SJCRH30 (cell line): ENCODE measurements at places on chromosomes 1 and 21. TPM values are rescaled to one million over a fixed set of nuclear protein-coding genes. Genes with fewer than 3 reads are reported as not detected.

DNA sequence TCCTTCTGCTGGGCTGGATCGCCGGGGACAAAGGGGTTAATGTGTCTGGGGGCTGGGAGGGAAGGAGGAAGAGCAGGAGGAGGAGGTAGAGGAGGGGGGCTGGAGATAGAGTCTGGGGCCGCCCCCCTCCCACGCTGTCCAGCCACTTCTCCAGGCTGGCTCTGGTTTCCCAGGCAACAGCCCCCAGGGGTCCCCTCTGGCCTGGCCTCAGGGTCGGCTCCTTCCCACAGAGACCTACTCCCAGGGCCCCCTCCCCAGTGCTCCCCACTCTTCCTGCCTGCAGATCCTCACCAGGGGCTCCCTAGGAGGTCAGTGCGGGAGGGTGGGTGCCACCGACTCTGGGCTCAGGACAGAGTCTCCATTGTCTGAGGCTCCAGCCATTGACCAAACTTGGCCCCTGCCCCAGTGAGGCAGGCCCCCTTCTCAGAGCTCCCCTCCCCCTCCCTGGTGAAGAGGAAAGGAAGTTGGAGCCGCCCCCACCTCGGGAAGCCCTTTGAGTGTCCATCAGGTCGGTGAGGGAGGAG, 34.1 kb downstream of the ARHGEF10L start:
- no peak overlapping the region for H3K4me3 ChIP-seq
- H3K27me3 ChIP-seq, result no peaks in the 10 kb centered on the region
- H3K27ac ChIP-seq, result no peak overlapping the region

- H3K27ac ChIP-seq, result no peak overlapping the region
- no peak overlapping the region for H3K4me3 ChIP-seq
- no peak for DNase-seq
- H3K27me3 ChIP-seq, result no peaks in the 10 kb centered on the region
Measured at GRCh38 chr1:23816906-23817305, 8.3 kb downstream of the HMGCL start.

DNA sequence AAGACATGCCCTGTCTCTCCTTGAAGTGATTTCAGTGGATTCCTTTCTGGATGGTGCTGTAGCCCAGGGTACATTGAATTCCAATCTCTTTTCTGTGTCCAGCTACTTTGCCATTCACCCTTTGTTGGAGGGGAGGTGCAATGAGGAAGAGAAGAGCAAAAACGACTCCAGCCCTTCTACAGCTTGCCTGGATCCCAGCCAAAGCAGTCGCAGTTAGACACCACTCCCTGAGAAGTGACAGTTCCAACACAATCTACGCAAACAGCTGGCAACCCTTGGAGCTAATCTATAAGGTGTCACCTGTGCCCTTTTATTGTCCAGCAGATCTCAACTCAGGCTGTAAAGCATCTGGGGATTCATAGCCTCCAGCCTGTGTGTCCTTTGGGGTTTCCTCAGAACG, 4.6 kb downstream of the CD244 start:
- no peak for DNase-seq
- H3K4me3 ChIP-seq, result no peak overlapping the region
- H3K27me3 ChIP-seq, result no peaks in the 10 kb centered on the region

- DNase-seq, result no peak
- no peak overlapping the region for H3K4me3 ChIP-seq
- no peak overlapping the region for H3K27ac ChIP-seq
- no peaks in the 10 kb centered on the region for H3K27me3 ChIP-seq
- no peaks in the 10 kb centered on the region for H3K4me1 ChIP-seq
Measured at GRCh38 chr1:35173909-35174540, 18.9 kb downstream of the SFPQ start.

DNA sequence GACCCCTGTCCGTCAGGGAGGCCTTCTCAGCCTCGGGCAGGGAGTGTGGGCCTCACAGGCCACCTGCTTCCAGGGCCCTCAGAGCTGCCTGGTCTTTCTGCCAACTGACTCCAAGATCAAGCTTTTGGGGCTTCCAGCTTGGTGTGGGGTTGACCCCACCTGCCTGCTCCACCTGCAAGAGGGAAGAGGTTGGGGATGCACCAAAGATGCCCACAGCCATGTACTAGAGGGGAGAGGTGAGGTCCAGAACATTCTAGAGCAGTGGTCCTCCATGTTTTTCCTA, 266.7 kb upstream of the VAMP3 start:
- H3K27me3 ChIP-seq, result peaks cover 6% of the 10 kb centered on the region; the same call in 1 of the 2 replicates
- H3K4me1 ChIP-seq, result no peaks in the 10 kb centered on the region
- H3K4me3 ChIP-seq, result no peak overlapping the region
- DNase-seq, result no peak
- no peak overlapping the region for H3K27ac ChIP-seq

DNA sequence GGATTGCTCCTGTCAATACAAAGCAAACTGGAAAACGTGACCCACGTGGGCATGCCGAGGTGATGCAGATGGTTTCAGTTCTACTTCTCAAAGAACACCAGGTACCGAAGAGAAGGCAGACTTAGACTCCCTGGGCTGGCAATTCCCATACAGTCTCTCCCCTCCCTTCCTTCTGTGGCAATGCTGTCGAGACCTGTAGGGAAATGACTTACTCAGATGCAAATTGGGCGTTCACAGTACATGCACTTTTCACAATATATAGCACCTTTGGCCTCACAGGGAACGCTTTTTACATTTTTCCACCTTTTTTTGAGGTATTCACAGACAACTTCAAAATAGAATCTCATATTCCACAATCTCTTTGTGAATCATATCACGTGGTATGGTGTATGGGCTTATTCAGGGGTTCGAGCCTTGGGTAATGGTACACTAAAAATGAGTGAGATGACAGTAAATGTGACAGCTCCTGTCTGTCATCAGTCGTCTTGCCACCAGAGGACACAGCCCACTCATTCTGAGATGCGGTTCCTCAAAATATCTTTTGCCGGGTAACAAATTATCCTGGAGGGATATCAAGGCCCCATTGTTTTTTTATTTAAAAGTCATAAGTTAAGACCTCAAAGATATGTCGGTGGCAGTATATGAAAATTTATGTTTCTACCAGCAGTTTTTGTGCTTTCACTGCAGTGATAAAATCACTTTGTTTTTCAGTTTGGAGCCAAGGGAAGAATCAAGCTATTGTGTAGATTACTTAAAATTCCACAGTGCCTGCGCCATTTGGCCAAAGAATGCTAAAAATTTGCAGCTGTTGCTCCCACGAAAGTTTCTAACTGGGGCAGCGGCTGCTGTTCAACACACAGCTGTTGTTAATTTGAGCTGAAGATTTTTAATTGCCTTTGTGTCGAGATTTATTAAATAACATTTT, 168.4 kb downstream of the ZZZ3 start:
- no peaks in the 10 kb centered on the region for H3K27me3 ChIP-seq
- peaks cover 30% of the 10 kb centered on the region for H3K4me1 ChIP-seq
- H3K4me3 ChIP-seq, result peak overlapping the region; percentile 33
- peak; percentile 94 for DNase-seq

GRCh38 chr1:219092206-219092605, 81.5 kb upstream of the LYPLAL1 start:
- DNase-seq, result no peak
- H3K36me3 ChIP-seq, result no peaks in the 10 kb centered on the region
- H3K4me1 ChIP-seq, result no peaks in the 10 kb centered on the region
- H3K27me3 ChIP-seq, result no peaks in the 10 kb centered on the region

GRCh38 chr21:41195311-41195710, 27.4 kb downstream of the BACE2 start:
- no peak overlapping the region for H3K27ac ChIP-seq
- DNase-seq, result no peak
- H3K27me3 ChIP-seq, result no peaks in the 10 kb centered on the region
- no peak overlapping the region for H3K4me3 ChIP-seq
- H3K36me3 ChIP-seq, result no peaks in the 10 kb centered on the region

- H3K27me3 ChIP-seq, result no peaks in the 10 kb centered on the region
- H3K27ac ChIP-seq, result no peak overlapping the region
- H3K4me1 ChIP-seq, result no peaks in the 10 kb centered on the region
- peaks cover 77% of the 10 kb centered on the region for H3K36me3 ChIP-seq
Measured at GRCh38 chr1:119933397-119933796, 37.1 kb upstream of the ADAM30 start.

DNA sequence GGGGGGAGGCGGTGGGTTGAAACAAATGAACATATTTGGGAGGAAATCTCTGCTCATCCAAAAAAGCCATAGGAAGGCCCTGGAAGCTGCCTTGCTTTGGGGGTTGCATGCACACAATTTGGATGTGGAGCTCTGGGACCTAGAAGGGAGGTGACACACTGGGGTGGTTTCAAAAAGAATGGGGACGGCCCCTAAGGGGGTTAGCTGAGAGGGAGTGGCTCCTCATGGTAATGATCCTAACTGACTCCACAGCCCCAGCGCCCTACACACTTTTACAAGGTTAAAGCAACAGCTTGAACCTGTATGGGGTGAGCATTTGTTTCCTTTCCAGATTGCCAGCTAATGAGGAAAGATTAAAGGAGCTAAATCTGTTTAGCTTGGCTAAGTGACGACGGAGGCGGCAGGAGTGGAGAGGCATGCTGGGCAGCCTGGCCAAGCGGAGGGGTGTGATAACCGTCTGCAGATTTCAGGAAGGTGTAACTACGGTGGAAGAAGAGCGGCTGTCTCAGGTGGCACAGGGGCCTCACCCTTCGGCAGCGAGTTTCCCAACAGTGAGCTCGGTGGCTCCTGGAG, 107.3 kb downstream of the RNF220 start:
- H3K27ac ChIP-seq, result no peak overlapping the region
- no peaks in the 10 kb centered on the region for H3K4me1 ChIP-seq
- DNase-seq, result no peak

- DNase-seq, result no peak
- H3K4me3 ChIP-seq, result no peak overlapping the region
- H3K36me3 ChIP-seq, result no peaks in the 10 kb centered on the region
- no peaks in the 10 kb centered on the region for H3K27me3 ChIP-seq
- H3K4me1 ChIP-seq, result peaks cover 7% of the 10 kb centered on the region
- H3K27ac ChIP-seq, result no peak overlapping the region
Measured at GRCh38 chr1:68230484-68230802, 1.9 kb downstream of the WLS start.

DNA sequence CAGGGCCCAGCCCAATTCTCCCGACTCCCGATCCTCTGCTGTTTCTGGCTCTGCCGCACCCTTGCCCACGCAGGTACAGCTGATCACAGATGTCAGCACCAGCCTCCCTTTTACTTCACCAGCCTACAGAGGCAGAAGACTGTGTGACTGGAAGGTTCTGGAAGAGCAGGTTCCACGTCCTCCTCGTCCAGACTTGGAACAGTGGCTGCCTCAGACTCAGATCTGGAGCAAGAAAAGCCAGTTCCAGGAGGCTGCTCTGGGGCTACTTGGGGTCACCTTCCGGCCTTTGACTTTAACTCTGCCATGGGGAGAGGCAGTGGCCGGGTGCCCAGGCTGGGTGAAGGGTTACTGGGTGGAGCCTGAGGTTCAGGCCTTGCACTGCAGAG, 16.1 kb upstream of the KLHDC7A start:
- H3K4me1 ChIP-seq, result no peaks in the 10 kb centered on the region
- no peak overlapping the region for H3K27ac ChIP-seq
- H3K27me3 ChIP-seq, result peaks cover 4% of the 10 kb centered on the region
- H3K36me3 ChIP-seq, result no peaks in the 10 kb centered on the region

DNA sequence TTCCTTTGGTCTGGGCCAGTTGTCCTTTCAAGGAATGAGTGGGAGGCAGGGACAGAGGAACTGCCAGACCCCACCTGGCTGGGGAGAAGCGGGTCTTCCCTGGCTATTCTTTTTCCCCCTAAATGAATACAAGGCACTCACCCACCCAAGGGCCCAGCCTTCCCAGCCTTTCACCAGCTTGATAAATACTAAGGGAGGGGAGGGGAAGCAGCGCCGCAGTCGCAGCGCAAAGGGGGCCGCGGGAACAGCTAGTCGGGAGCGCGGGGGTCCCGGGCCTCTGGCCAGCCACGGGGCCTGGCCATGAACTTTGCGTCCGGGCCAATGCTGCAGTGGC, 91.3 kb upstream of the VAMP3 start:
- no peak for DNase-seq
- peak overlapping the region; percentile 50 for H3K27ac ChIP-seq
- H3K27me3 ChIP-seq, result peaks cover 35% of the 10 kb centered on the region

DNA sequence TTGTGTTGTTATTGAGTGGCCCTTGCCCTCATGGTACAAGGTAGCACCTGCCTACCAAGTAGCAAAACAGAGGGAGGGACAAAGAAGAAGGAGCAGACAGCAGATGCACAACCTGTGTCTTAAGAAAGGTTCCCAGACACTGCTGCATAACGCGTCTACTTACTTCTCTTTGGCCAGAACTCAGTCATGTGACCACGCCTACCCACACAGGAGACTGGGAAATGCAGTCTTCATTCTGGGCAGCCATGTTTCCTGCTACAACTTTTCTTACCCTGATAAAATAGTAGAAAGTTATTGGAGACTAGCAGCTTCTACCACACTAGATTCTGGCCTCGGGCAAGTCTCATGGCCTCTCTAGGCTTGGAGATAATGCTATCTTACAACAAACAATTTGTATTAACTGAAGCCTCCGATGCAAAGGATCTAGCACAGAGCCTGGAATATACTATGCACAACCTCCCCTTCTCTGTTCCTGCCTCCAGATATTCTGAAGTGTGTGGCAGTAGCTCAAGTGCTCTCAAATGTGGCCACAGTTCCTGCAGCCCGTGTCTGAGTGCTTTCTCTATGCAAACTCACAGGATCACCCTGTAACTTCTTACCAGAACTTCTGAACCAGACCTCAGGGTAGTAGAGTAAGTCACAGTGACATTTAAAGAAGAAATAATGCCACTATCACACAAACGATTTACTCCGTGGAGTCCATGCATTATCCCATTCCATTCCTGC, 34.1 kb upstream of the BTG2 start:
- DNase-seq, result peak; percentile 57
- H3K27ac ChIP-seq, result no peak overlapping the region
- no peak overlapping the region for H3K4me3 ChIP-seq
- H3K36me3 ChIP-seq, result no peaks in the 10 kb centered on the region
- no peaks in the 10 kb centered on the region for H3K27me3 ChIP-seq
- peaks cover 49% of the 10 kb centered on the region for H3K4me1 ChIP-seq

DNA sequence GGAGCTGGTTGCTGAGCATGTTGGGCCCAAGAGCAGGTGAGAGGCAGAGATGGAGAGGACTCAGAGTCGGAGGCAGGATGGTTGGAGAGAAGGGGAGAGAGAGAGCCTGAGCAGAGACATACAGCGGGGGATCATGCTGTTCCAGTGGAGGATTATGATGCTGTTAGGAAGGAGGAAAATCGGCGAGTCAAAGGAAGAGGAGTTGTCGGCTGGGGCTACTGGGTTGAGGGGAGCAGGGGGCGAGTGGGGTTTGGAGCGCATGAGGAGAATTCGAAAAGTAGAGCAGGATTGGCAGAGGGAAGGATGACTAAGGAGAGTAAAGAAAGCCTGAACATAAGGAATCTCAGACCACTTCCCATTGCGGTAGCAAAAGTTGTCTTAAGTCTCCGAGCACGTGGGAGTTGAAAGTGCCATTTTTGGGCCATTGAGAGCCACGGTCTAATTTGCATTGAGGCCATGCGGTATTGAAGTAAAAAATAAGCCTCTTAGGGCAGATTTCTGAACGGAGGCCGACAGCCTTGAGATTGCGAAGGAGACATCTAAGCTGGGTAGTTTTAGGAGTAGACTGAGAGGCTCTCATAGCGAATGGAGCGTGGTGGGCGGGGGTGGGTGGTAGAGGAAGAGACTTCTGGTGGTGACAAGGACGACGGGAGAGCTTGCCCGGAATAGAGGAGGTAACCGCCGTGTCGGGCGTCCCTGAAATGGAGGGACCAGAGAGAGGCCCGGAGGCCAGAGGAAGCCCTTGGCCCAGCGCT, 140.4 kb upstream of the ETV3 start:
- DNase-seq, result no peak
- H3K4me1 ChIP-seq, result no peaks in the 10 kb centered on the region
- no peaks in the 10 kb centered on the region for H3K36me3 ChIP-seq

The SPAG17 gene
- total RNA-seq, result 0.03 and 0.18 TPM in 2 replicates

The S100A7A gene
- total RNA-seq, result not detected in 2 replicates

The KLF17 gene
- not detected in 2 replicates for total RNA-seq

The SPRR1B gene
- total RNA-seq, result not detected in 2 replicates

The MTARC2 gene
- 5.4 and 5.6 TPM in 2 replicates for total RNA-seq

The F13B gene
- total RNA-seq, result 0.16 TPM in 1 of 2 replicates, not detected in the other

The CELF3 gene
- not detected in 2 replicates for total RNA-seq

The UBL4B gene
- total RNA-seq, result not detected in 2 replicates

The MLLT11 gene
- 14.9 and 15.7 TPM in 2 replicates for total RNA-seq

The KLHDC7A gene
- total RNA-seq, result not detected in 2 replicates

The TEDDM1 gene
- total RNA-seq, result not detected in 2 replicates
